ENCODE measurements at places on chromosomes 6 and 20. TPM values are rescaled to one million over a fixed set of nuclear protein-coding genes. Genes with fewer than 3 reads are reported as not detected.

The PRPH2 gene
- not detected for total RNA-seq

DNA sequence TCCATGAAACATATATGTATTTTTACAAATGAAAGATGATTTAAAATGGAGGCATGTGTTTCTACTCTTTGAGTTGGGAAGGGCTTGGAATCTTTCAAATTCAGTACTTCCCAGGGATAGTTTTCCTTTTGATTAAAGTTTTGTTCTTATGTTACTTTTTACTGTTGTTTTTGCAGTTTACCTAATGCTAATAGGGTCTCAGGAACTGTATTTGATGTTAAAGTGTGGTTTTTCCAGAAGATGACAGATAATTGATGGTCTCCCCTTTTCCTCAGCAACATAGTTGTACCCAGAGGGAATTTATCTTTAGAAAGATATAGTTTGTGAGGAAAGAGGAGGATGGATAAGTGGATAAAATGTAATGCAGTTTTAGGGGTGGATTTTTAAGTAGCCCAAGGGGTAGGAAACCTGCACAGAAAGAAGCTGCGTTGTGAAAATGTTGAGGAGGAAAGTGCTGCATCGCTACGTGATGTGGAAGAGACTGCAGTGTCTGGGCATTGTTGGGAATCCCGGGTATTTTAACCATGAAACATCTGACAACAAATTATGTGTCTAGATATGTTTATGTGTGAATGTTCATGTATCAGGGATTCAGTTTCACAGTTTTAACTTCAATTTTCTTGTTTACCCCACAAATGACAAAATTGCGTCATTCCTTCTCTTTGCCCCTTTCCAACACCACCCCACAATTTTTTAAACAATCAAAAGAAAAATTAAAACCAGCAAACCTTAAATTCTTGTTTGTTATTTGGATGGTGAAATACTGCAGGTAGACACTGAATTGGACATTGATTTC, 42.3 kb downstream of the GNAS start:
- H3K27me3 ChIP-seq, result no peaks in the 10 kb centered on the region
- DNase-seq, result no peak
- H3K36me3 ChIP-seq, result peaks cover 53% of the 10 kb centered on the region
- peaks cover 54% of the 10 kb centered on the region for H3K4me1 ChIP-seq
- peak overlapping the region; percentile 74 for H3K27ac ChIP-seq
- peak overlapping the region; percentile 23 for H3K4me3 ChIP-seq

DNA sequence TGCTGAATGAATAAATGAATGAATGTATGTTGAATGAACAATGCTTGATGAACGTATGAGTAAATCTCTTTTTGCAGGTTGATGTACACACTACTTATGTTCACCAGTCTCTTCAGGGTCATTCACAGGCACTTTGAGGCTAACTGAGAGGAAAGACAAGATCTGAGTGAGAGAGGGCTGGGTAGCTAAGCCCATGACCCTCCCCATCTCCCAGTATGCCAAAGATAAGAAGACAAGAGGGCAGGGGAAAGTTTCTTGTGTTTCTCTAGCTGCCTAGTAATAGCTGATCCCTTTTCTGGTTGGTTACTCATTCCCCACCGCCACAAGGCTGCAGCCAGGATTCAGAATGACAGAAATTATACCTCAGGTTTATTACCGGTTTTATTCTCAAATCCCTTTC, 90.7 kb downstream of the CEP57L1 start:
- H3K36me3 ChIP-seq, result peaks cover 4% of the 10 kb centered on the region
- H3K27me3 ChIP-seq, result peaks cover 21% of the 10 kb centered on the region
- H3K27ac ChIP-seq, result no peak overlapping the region
- DNase-seq, result peak; percentile 34
- peaks cover 2% of the 10 kb centered on the region for H3K4me1 ChIP-seq
- no peak overlapping the region for H3K4me3 ChIP-seq

- H3K27me3 ChIP-seq, result peaks cover 11% of the 10 kb centered on the region
- no peak for DNase-seq
- H3K4me3 ChIP-seq, result no peak overlapping the region
- H3K27ac ChIP-seq, result no peak overlapping the region
Observed at GRCh38 chr6:114090626-114091025, 119.7 kb upstream of the HDAC2 start.

The FGD2 gene
- 0.52 TPM for total RNA-seq

The MYB gene
- total RNA-seq, result 19.4 TPM

DNA sequence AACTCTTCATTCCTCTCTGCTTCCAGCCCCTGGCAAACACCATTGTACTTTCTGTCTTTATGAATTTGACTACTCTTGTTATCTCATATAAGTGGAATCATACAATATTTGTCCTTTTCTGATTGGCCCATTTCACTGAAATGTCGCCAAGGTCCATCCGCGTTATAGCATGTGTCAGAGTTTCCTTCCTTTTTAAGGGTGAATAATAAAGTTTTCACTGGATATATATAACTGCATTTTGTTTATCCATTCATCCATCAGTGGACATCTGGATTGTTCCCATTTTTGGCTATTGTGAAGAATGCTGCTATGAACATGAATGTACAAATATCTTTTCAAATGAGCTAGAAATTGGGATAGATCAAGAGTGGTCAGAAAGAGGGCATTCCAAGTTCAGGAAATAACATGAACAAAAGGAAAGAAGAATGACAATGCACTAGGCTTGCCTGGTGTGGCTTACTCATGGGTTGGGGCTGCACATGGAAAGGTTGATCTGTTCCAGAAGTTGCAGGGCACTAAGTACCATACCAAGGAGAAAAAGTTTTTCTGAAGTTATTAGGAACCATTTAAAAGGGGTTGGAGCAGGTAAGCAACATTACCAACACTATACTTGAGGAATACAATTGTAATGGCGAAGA, 10.0 kb upstream of the L3MBTL3 start:
- H3K27me3 ChIP-seq, result peaks cover 3% of the 10 kb centered on the region
- H3K4me1 ChIP-seq, result no peaks in the 10 kb centered on the region
- H3K4me3 ChIP-seq, result no peak overlapping the region
- no peak for DNase-seq

DNA sequence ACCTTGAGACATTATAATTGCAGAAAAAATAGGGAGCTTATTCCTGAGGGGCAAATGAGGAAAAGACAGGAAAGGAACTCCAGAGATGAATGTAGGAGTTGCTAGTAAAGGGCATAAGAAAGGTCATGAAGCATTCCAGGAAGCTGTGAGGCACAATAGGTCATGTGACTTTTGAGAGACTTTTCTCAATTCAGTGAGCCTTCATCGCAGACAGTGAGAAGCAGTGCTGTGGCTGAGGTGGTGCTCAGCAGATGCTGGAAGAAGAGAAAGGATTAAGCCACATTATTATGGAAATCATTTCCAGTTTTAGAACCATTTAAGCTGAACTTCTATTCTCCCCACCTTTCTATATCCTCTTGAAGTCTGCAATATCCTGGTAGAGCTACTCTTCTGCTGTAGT, 4.1 kb downstream of the SPTLC3 start:
- peaks cover 15% of the 10 kb centered on the region for H3K4me1 ChIP-seq
- no peaks in the 10 kb centered on the region for H3K27me3 ChIP-seq
- H3K4me3 ChIP-seq, result no peak overlapping the region
- H3K27ac ChIP-seq, result no peak overlapping the region

DNA sequence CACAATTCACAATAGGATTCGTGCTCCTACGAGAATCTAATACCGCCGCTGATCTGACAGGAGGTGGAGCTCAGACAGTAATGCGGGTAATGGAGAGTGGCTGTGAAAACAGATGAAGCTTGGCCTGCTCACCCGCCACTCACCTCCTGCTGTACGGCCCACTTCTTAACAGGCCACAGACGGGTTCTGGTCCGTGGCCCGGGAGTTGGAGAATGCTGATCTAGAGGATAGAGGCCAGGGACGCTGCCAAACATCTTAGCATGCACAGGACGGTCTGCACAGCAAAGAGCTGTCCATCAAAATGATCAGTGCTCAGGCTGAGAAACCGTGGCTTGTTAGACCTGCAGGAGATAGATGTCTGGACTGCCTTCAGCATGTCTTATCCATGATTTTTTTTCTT, 186.4 kb downstream of the SASH1 start:
- H3K36me3 ChIP-seq, result no peaks in the 10 kb centered on the region
- H3K4me3 ChIP-seq, result no peak overlapping the region
- no peak overlapping the region for H3K27ac ChIP-seq
- H3K27me3 ChIP-seq, result peaks cover 6% of the 10 kb centered on the region
- DNase-seq, result no peak
- H3K4me1 ChIP-seq, result peaks cover 17% of the 10 kb centered on the region

The TMEM244 gene
- not detected for total RNA-seq

DNA sequence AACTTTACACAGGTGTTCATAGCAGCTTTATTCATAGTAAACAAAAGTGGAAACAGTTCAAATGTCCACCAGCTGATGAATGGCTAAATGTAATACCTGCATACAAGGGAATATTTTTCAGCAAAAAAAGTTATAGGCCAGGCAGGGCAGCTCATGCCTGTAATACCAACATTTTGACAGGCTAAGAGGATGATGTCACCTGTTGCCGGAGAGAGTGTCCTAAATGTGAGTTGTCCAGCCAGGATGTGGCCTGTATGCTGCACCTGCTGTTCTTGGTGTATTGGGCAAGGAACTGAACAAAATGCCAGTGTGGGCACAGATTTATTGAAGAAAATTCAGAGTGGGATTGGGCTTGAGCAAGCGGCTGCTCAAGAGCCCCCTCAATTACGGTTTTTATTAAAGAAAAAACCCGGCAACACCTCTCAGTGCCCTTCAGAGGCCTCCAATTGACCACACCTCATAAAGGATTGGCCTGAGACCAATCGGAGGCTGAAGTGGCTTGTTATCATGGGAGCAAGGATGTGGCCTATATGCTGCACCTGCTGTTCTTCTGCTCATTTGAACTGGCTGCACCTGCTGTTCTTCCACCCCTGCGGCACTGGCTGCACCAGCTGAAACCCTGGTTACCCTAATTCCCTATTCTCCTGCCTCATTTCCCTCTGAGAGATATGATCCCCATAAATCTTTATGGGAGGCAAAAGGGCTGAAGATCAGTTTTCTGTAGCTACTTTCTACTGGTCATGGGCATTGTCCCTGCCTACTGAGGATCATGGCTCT, 164.3 kb upstream of the PROKR2 start:
- no peaks in the 10 kb centered on the region for H3K4me1 ChIP-seq
- peaks cover 9% of the 10 kb centered on the region for H3K27me3 ChIP-seq
- no peak overlapping the region for H3K27ac ChIP-seq
- H3K4me3 ChIP-seq, result no peak overlapping the region

GRCh38 chr6:37083243-37084138, 78.0 kb downstream of the FGD2 start:
- no peak overlapping the region for H3K4me3 ChIP-seq
- H3K36me3 ChIP-seq, result no peaks in the 10 kb centered on the region
- no peaks in the 10 kb centered on the region for H3K4me1 ChIP-seq
- DNase-seq, result no peak
- H3K27ac ChIP-seq, result no peak overlapping the region

- H3K4me3 ChIP-seq, result no peak overlapping the region
- peaks cover 57% of the 10 kb centered on the region for H3K27me3 ChIP-seq
Observed at GRCh38 chr6:27263886-27264285, 16.4 kb downstream of the PRSS16 start.

DNA sequence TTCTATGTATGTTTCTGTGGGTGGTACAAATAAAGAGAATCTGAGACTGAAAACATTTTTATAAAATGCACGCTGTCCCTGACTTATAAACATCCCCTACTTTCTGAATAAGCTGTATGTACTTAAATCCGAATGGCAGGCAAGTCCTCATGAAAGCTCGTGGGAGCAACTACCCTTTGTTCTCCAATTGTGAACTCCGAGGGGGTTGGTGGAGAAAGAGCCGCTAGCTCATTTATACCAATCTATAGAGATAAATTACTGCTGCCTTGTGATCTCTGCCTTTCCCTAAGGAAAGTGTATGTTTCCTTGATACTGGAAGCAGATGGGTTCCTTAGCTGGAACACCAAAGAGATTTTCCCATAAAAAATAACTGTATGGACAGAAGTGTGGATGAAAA, 84.5 kb downstream of the GJA10 start:
- peaks cover 16% of the 10 kb centered on the region for H3K4me1 ChIP-seq
- H3K4me3 ChIP-seq, result no peak overlapping the region
- H3K27ac ChIP-seq, result no peak overlapping the region
- no peak for DNase-seq
- H3K36me3 ChIP-seq, result peaks cover 19% of the 10 kb centered on the region
- H3K27me3 ChIP-seq, result no peaks in the 10 kb centered on the region

The ENPP3 gene
- total RNA-seq, result 0.86 TPM

DNA sequence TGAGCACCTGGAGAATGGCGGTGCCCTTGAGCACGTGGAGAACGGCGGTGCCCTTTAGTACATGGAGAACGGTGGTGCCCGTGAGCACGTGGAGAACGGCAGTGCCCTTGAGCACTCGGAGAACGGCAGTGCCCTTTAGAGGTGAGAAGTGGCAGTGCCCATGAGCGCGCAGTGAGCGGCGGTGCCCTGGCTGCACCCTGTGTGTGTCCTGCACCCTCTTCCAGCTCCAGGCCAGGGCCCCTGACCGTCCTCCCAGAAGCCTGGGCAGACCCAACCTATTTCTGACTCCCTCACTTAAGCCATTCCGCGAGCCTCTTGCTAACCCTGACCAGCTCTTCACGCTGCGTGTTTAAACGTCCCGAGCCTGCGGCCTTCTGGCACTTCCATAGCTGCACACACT, 151.3 kb downstream of the DLL1 start:
- H3K4me3 ChIP-seq, result no peak overlapping the region
- peak; percentile 3 for DNase-seq
- peaks cover 2% of the 10 kb centered on the region for H3K4me1 ChIP-seq
- H3K27ac ChIP-seq, result no peak overlapping the region
- H3K36me3 ChIP-seq, result peaks cover 4% of the 10 kb centered on the region

The TRAM2 gene
- total RNA-seq, result 2.4 TPM

The CLPSL2 gene
- total RNA-seq, result not detected

The CEBPB gene
- 53.3 TPM for total RNA-seq

The VAPB gene
- total RNA-seq, result 34.6 TPM

DNA sequence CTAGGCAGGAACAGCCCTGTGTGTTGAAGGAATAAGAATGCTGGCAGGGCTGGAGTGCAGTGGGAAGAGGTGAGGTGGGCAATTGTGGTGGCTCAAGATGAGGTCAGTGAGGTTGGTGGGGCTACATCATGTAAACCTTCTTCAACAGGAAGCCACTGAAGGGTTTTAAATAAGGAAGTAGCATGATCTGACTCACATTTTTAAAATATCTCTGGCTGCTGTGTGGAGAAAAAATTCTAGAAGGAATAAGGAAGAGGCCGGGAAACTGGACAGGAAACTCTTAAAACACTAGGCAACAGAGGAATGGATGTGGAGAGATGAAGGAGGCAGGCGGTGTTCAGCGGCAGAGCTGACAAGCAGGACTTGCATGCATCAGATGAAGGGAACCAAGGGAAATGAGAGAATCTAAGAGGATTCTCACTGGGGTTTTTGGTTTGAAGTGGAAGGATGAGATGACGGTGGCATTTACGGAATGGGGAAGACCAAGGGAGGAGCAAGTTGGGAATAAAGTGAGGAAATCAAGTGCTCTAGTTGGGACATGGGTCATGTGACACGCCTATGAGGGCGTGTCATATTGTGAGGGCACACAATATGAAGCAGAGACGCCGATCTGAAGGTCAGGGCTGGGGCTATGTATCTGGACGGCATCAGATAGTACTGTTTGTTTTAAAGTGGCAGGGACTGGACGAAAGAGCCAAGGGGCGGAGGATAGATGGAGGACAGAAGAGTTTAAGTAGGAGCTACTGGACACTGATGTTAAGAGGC, 18.2 kb downstream of the TMEM242 start:
- H3K27ac ChIP-seq, result no peak overlapping the region
- peaks cover 3% of the 10 kb centered on the region for H3K4me1 ChIP-seq
- no peak overlapping the region for H3K4me3 ChIP-seq
- no peak for DNase-seq
- no peaks in the 10 kb centered on the region for H3K36me3 ChIP-seq

The MBOAT1 gene
- total RNA-seq, result 13.4 TPM

The ZBTB22 gene
- 12.1 TPM for total RNA-seq

- H3K27ac ChIP-seq, result no peak overlapping the region
- peaks cover 14% of the 10 kb centered on the region for H3K4me1 ChIP-seq
- no peaks in the 10 kb centered on the region for H3K27me3 ChIP-seq
- DNase-seq, result no peak
- H3K36me3 ChIP-seq, result peaks cover 4% of the 10 kb centered on the region
- no peak overlapping the region for H3K4me3 ChIP-seq
Observed at GRCh38 chr6:43331891-43332290, 23.3 kb upstream of the CRIP3 start.
